ENCODE measurements at places on chromosomes 13 and 19.

DNA sequence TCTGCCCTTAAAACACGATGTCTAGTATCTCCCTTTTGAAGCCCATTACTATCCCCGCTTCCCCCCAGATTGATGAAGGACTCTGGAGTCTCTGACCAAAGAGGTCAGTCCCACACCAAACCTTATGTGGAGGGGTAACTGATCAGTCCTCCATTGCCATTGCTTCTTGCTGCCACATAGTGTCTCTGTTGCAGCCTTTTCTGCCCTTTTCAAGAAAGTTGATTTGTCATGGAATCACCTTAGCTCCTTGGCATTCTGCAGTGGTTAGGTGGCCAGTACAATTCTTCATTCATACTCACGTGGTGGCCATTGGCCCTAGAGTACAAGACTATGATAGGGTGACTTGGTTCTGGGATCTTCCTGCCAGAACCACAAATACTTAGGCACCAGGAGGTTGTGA, 8.4 kb upstream of the HTR2A start:
- no peak for DNase-seq

GRCh38 chr19:34041925-34042521, 130.3 kb upstream of the LSM14A start:
- DNase-seq: peak; percentile 77

- no peak for DNase-seq
Measured at GRCh38 chr13:76300688-76301087, 585.5 kb downstream of the KCTD12 start.

GRCh38 chr19:16473875-16474392, 2.2 kb upstream of the EPS15L1 start:
- no peak for DNase-seq

DNA sequence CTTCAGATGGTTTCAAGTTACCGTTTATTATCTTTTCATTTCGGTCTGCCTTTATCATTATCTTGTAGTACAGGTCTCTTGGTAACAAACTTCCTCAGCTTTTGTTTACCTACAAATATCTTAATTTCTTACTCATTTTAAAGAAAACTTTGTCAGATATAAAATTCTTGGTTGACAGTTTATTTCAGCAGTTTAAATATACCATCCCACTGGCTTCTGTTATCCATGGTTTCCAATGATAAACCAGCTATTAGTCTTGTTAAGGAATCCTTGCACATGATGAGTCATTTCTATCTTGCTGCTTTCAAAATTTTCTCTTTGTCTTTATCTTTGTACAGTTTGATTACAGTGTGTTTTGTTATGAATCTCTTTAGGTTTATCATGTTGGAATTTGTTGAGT, 308.3 kb upstream of the SPRY2 start:
- DNase-seq: no peak

DNA sequence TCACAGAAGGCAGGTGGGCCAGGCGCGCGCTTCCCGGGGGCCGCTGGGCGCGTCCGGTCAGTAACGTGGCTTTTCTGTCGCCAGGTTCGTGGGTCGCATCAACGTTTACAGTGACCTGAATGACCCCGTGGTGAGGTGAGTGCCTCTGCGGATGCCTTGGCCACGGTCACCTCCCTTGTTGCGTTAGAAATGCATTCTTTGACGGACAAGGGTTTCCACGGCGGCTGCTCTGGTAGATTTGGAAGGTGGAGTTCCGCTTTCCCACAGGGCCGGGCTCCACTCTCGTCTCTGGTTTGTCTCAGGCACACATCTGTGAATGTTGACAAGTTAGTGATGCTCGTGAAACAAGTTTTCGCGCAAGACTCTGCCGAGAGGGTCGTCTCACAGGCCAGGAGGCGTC, 130.0 kb downstream of the ATP11A start:
- DNase-seq: no peak

GRCh38 chr19:2110822-2111221, 14.1 kb downstream of the IZUMO4 start:
- DNase-seq: no peak

GRCh38 chr19:41531438-41532311, 44.3 kb upstream of the CEACAM21 start:
- DNase-seq: peak; percentile 76

GRCh38 chr13:31442571-31442970, 242.8 kb downstream of the B3GLCT start:
- DNase-seq: no peak

DNA sequence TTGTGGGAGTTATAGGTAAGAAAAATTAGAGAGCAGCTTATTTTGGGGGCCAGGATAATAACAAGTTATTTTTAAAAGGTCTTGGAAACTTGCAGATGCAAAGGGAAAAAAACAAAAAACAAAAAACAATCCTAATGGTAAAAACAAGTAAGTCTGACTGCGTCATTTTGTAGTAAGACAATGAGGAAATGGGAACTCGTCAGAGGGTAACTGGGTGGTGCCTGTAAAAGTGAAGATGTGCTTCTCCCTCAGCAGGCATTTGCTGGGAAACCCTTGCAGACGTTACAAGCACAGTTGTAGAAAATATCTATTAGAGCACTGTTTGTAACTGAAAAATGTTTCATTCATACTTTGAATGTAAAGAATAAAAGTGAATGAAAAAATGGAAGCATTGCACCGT, 2.2 kb upstream of the TNFSF13B start:
- DNase-seq: no peak

GRCh38 chr13:32811297-32811800, 204.9 kb upstream of the KL start:
- no peak for DNase-seq

DNA sequence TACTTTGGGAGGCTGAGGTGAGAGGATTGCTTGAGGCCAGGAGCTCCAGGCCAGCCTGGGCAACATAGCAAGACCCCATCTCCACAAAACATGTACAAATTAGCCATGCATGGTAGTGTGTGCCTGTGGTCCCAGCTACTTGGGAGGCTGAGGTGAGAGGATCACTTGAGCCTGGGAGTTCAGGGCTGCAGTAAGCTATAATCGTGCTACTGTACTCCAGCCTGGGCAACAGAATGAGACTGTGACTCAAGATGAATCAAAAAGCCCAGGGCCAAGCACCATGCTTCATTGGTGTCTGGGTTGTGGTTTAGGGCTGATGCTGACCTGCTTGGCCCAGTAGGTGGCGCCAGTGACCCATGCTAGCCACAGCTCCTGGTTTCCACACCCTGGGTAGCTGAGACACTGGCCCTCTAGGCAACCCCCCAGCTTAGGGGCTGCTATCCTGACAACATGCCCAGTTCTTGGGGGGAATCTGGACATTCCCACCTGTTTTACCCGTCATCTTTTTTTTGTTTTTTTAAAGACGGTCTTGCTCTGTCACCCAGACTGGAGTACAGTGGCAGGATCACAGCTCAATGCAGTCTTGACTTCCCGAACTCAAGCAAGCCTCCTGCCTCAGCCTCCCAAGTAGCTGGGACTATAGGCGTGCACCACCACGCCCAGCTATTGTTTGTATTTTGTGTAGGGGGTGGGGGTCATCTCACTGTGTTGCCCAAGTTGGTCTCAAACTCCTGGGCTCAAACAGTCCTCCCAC, 5.5 kb downstream of the CCDC124 start:
- peak; percentile 84 for DNase-seq

DNA sequence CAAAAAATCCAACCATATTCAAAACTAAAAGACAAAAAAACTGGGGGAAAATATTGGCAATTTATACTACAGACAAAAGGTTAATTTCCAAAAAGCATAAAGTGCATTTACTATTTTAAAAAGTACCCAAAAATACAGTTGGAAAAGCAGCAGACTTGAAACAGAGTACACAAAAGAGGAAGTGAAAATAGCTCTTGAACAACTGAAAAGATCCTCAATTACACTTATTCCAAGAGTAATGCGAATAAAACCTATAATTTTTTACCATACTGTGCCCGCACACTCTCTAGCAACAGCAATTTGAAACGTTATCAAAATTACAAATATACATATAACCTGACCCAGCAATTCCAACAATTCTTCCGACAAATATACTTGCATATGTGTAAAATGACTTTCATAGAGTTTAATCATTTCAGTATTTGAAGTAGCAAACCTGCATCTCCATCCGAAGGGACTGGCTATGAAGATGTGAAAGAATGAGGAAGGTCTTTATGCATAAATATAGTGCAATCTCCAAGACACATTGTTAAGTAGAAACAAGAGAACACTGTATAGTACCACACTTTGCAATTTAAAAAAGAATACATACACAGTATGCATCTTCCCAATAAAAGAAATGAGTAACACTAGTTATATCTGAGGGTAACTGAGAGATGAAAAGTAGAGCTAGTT, 25.4 kb downstream of the ALG5 start:
- no peak for DNase-seq

DNA sequence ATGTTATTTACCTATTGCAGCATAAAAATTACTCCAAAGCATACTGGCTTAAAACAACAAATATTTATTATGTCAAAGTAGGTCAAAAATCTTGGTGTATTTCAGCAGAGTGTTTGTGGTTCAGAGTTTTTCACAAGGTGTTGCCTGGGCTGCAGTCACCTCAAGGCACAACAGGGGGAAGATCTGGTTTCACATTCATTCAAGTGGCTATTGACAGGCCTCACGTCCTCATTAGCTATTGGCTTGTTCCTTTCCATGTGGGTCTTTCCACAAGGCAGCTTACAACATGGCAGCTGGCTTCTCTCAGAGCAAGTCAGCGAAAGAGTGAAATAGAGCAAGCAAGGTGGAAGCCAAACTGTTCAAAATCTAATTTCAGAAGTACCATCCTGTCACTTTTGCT, 602.9 kb downstream of the OLFM4 start:
- DNase-seq: no peak

DNA sequence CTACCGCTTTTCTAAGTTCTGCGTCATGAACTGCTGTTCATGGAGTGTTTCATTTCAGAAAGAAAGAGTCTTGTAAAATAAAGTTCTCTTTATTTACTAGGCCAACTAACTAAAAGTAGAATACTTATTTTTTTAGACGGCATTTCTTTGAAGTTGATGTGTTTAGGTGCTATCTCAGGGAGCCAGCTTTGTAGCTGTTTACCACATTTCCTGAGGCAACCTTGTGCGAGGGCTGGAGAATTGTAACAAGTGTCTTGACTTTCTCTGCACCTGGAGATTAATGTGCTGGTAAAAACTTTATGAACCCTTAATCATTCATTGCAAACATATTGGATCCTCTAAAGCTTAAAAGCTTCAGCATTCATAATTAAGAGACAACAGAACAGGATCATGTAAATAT, 229.3 kb downstream of the GPC6 start:
- DNase-seq: no peak

DNA sequence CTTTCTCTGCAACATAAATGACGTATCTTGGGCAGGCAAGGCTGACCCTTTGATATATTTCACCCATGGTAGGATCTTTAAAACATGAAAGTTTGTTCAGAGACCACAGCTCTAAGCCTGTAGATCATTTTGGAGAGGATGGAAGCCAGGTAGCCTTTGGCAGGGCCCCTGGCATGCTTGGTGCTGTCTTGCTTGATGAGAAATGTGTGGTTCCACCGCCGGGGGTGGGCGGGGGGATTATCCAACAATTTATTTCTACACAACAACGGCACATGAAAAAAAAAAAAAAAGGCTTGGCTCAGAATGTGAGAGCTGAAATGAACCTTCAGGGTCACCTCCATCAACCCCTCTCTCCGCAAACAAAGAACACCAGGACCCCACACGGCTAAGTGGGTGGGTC, 112.9 kb upstream of the MBNL2 start:
- no peak for DNase-seq

- peak; percentile 79 for DNase-seq
Measured at GRCh38 chr19:44748426-44749254, at the start of gene BCL3. Gene BCL3 (plus strand): TSS chr19:44748708. CDS start chr19:44748791, 83 bp downstream.

GRCh38 chr19:53772943-53773342, 51.2 kb downstream of the NLRP12 start:
- DNase-seq: no peak

- DNase-seq: no peak
Measured at GRCh38 chr13:95220611-95221010, 80.6 kb downstream of the ABCC4 start.

DNA sequence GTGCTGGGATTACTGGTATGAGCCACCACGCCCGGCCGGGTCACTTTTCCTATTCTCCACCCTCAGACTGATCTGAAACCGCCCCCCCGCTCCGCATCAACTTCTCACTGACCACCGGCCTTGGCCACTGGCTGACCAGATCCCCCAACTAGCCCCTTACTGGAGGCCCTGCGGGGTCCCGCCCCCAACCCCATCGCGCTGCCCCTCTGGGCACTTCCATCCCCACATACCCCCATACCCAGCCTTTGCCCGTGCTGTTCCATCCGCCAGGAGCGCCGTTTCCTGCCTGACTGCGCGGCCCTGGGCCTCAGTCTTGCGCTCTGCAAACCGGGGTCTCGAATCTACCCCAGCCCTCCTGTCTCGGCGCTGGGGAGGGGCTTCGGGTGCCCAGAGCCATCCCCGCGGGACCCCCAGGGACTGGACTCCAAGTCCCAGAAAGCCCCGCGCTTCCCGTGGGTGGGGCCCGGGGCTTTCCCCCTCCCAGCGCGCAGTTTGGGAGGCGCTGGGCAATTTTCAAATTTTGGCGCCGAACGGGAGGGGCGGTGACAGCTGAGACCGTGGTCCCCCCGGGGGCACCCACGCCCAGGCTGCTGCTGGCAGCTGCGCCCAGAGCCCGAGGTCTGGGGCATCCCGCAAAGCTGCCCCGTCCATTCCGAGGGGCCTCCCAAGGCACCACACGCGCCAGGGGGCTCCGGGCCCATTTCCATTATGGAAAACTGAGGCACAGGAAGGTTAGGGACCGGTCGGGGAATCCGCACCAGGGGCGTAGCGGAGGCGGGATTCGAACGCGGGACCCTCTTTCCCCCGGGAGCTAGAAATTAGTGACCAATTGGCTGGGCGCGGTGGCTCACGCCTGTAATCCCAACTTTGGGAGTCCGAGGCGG, 5.2 kb upstream of the LMNB2 start:
- DNase-seq: peak; percentile 65

- DNase-seq: no peak
Measured at GRCh38 chr13:69092615-69093322, 1014.9 kb upstream of the ATXN8OS start.

- no peak for DNase-seq
Measured at GRCh38 chr13:62781866-62782265, 1366.2 kb upstream of the PCDH20 start.

GRCh38 chr19:48470856-48471255, 1.7 kb downstream of the CYTH2 start:
- no peak for DNase-seq

- DNase-seq: peak; percentile 54
Measured at GRCh38 chr19:47109541-47110375, 3.8 kb downstream of the ZC3H4 start.

- DNase-seq: peak; percentile 41
Measured at GRCh38 chr13:30607908-30608307, 9.8 kb upstream of the USPL1 start.

DNA sequence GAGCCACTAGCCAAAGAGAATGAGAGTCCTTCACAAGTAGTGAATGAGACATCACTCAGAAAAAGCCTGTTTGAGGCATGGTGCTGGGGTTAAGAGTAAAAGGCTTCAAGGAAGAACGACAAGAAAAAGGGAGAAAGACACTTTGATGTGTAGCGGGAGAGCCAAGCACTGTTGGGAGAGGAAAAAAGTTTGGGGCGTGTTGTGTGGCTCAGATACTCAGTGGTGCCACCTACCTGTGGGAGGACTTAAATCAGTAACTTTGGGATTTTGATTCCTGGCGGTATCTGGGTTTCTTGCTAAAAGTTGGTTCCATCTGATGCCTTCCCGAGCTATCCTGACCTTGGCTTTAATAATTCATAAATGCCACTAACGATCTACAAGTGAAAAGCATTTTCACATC, 12.3 kb downstream of the ELSPBP1 start:
- DNase-seq: no peak

- no peak for DNase-seq
Measured at GRCh38 chr19:30208436-30209060, 163.6 kb upstream of the ZNF536 start.

- no peak for DNase-seq
Measured at GRCh38 chr13:36713887-36714286, 40.1 kb downstream of the SERTM1 start.
